ENCODE measurements at places on chromosomes 11 and 22.
A peak's percentile ranks its signal among the peaks of the same experiment; 100 is the strongest.

DNA sequence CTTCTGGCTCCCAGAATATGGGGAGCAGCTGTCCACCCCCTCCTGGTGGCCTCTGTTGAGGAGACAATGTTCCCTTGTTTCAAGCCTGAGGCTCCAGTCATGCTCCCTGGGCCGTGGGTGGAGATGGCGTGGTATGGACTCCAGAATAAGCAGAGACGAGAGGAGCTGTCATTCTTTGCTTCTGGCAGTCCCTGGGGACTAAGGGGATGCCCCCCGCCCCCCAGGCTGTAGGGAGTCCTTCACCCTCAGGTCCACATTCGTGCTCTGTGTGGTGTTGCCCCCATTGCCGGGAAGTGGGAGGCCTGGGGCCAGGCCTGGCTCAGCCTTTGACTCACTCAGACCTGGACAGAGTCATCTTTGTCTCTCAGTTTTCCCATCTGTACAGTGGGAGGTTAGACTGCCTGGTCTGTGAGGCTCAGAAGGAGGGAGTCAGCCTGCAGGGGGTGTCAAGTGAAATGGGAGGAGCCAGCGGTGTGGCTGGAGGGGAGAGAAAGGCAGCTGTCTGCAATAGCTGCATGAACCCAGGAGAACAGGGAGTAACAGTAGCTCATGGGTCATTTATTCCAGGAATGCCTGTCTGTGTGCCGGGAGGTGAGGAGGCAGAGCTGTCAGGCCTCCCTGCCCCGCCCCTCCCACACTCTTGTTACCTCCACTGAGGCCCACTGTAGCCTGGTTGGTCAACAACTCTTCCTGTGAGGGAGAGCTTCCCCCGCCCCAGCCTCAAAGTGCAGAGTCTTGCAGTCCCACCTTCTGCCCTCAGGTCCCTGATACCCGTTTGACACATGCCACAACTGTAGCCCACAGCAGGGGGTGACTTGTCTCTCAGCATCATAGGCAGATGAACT lies 6.3 kb downstream of the ARHGEF17 start:
- no peak for DNase-seq

DNA sequence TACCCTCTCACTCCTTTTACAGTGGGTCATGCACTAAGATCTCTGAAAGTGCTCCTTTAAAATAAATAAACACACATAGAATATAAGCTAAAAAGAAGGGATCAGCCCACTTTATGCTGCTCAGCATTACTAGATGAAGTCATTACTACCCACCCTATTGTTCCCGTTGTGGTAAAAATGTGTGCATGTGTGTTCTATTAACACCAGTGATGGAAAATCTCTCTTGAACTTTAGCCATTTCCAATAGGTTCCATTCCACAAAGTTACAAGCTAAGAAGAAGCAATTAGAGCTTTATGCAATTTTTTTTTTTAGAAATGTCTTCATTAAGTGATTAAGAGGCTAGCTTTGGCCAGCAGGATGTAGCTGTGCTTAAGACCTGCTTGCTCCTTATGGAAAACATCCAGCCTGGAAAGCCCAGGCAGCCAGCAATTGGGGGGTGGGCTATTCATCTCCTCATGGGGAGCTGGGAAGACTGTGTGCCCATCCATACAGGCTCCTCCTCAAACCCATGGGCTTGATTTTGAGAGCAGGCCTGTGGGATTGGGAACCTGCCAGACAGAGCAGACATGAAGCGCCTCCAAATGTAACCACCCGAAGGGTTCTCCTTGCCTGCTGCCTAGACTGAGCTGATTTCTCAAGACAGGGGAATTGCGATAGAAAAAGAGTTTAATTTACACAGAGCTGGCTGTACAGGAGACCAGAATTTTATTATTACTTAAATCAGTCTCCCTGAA lies 92.9 kb upstream of the PARVA start:
- DNase-seq: no peak

DNA sequence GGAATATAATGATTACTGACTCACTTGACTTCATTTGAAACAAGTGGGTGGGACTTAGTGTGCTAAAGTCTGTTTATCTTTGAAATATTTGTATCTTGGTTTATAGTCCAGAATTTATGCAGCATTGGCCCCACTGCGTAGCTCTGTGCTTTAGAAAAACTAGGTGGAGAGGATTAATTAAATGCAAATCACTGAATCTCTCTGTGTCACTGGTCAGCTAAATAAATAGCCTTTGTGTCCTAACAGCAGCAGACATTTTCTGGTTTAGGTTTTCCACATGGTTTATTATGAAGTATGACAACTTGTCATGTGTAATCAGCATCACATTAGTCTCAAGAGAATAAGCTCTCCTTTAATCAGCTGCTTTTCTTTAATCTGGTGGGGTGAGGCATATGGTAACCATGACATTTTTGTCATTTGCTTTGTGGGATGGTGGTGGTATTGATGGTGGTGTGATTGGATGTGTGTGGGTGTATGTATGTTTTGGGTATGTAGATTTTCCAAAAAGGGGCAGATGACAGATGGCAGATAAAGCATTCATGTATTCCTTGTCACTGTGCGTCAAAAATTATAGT lies 33.9 kb downstream of the BCL2L13 start:
- DNase-seq: no peak

- no peak for DNase-seq
These were observed 537.1 kb upstream of the LRRC4C start for GRCh38 chr11:41996533-41996932.

DNA sequence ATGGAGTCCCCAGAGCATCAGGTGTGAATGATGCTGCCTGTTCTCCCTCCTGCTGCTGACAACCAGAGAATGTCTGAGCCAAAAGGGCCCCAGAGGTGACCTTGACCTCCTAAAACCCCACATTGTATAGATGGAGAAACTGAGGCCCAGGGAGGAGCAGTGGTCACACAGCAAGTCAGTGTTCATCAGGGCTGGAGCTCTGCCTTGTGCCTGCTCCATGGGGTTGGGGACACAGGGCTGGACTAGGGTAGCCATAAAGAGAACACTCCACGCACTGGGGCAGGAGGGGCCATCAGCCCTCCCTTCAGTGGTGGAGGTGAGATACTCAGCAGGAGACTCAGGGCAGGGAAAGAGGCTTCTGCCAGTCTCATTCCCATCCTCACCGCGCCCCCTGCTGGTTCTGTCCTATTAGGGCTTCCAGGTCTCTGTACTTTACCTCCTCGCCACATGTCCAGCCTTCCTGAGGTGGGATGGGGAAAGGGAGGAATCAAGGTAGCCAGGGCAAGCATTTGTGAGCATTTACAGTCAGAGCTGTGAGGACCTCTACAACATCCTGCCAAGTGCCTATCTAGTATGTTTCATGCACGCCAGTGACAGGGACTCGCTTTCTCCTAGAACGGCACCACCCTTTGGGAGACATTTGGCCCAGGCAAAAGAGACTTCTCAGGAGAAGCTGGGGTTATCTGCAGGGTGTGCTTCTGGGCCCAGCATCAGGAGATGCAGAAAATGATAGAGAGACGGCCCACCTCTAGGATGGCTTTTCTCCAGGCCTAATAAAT lies 43.2 kb downstream of the NEU3 start:
- DNase-seq: peak; percentile 67

DNA sequence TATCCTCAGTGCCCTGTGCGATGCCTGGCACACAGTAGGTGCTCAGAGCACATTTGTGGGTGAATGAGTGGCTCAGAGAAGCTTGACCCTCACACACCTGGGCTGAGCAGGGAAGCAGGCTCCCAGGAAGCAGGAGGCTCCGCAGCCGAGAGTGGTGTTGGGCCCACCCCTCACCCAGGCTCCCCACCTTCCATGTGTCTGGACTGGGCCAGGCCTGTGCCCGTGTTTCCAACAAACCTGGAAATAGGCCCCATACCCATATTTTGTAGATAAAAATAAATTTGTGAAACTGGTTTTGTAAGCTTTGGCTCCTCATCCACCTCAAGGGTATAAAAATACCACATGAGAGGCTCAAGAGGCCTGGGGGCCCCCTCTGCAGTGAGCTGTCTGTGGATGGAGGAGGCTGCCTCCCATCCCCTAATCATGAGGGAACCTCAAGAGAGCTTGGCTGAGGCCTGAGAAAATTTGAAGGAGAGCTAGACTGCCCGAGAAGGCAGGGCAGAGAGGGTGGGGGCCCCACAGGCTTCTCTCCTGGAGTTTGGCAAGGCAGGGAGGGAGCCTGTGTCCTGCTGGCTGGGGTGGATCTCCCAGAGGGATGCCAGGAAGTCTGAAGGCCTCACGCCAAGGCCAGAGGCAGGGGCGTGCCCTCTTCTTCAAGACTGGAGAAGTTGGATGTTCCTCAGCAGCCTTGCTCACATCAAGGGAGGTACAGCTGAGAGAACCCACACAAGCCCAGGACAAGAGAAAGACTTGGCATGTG lies 147.0 kb upstream of the NECTIN1 start:
- no peak for DNase-seq

GRCh38 chr11:67289651-67290479 lies 762 bp downstream of the ANKRD13D start:
- no peak for DNase-seq

DNA sequence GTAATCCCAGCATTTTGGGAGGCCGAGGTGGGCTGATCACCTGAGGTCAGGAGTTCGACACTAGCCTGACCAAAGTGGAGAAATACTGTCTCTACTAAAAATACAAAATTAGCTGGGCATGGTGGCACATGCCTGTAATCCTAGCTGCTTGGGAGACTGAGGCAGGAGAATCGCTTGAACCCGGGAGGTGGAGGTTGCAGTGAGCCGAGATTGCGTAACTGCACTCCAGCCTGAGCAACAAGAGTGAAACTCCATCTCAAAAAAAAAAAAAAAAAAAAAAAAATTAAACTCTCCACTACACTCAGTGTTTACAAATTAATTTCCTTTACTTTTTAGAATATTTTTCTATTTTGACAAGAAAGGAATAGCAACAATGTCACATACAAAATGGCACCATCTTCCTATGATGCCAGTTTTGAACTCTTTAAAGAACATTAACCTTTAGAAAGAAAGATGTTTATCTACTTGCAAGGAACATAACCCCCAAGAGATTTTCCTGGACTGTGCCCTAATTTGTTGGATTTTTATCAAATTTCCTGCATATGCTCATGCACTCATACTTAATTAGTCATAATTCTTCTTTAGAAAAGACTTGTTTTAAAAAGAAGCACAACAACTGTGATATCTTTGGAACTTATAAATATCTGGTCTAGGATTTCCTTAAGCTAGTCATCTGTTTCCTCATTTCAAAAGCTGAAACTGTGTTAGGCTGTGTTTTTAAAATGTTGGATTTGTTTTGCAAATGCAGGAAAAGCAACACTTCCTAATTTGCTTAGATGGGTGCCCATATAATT lies 22.6 kb upstream of the HIPK3 start:
- DNase-seq: no peak

DNA sequence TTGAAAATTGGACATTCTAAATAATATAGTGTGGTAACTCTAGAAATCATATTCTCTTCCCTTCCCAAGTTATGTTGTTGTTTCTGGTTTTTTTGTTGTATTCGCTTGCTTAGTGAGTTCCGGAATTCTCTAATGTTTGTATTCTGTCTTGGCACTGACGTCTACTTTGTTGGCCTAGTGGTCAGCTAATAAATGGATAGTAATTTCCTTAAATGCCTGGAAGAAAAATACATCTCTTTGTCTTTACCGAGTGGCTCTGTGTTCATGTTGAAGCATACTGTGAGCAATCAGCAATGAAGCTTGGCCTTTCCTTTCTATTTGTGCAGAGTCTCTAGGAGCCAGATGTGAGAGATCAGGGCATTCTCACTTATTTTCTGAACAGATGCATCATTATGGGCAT lies 1225.7 kb downstream of the JRKL start:
- DNase-seq: no peak

DNA sequence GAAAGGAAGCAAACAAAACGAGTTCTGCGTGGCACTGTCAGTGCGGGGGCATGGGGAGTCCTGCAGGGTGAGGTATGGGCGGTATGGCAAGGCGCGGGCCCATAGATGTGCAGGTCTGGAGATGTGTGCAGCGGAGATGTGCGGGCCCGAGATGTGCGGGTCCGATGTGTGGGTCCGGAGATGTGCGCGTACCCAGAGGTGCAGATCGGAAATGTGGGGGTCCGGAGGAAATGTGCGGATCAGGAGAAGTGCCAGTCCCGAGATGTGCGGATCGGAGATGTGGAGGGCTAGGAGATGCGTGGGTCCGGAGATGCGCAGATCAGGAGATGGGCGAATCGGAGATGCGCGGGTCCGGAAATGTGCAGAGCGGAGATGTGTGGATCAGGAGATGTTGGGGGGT lies 35.9 kb downstream of the CDPF1 start:
- DNase-seq: no peak

GRCh38 chr11:27084518-27084917 lies 43.9 kb downstream of the BBOX1 start:
- no peak for DNase-seq

DNA sequence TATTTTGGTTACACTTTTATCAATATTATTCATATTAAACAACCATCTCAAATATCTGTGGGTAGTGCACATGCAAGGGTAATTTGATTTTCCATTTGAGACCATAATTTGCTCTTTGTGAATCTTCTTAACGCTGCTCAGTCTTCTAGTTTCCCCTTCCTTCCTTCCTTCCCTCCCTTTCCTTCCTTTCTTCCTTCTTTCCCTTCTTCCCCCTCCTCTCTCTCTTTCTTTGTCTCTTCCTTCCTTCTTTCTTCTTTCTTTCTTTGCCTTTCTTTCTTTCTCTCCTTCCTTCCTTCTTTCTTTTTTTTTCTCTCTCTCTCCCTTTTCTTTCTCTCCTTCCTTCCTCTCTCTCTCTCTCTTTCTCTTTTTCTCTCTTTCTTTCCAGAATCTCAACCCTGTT lies 4.1 kb upstream of the RNF26 start:
- DNase-seq: no peak

- DNase-seq: no peak
These were observed 1.6 kb upstream of the FGF19 start for GRCh38 chr11:69705351-69705811.

DNA sequence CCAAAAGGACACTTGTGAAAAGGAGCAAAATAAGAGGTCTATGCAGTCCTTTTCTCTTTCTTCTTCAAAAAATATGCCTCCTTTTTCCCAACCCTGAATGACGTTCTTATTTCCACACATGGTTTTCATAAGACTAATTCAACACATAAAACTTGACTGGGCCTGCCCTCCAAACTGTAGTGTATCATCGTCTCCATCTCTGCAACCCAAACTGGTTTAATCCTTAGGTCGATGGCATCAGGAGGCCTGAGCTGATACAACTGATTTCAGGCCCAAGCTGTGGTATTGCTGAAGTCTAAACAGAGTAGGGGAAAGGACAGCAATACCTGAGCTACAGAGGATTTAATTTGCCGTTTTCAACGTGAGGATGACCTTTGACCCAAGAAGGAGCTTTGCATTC lies 130.0 kb upstream of the MTNR1B start:
- DNase-seq: no peak

- DNase-seq: no peak
These were observed 67.1 kb upstream of the TSPAN18 start for GRCh38 chr11:44659641-44660040.

- DNase-seq: no peak
These were observed 60.2 kb downstream of the MICAL3 start for GRCh38 chr22:17964156-17964555.
